ENCODE measurements at places on chromosomes 4 and X.

- no peak for DNase-seq
Measured at GRCh38 chr4:166308647-166309046, 435.6 kb downstream of the TLL1 start.

- no peak for DNase-seq
Measured at GRCh38 chr4:152356428-152357034, 179.4 kb downstream of the FBXW7 start.

- no peak for DNase-seq
Measured at GRCh38 chr4:39710098-39710896, 12.4 kb downstream of the UBE2K start.

DNA sequence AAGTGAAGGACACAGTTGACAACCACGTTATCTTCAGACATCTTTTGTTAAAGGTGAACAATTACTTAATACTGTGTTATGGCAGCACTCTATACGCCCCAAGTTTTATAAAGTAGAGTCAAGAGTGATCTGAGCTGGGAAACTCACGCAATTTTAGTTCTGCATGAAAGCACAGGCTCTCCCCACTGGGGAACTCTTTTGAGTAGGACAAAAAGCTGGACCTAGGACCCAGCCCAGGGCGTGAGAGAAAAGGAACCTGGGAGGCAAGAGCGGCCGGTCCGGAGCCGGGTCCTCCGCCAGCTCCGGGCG is 152.6 kb upstream of the SLC4A4 start:
- DNase-seq, result no peak

DNA sequence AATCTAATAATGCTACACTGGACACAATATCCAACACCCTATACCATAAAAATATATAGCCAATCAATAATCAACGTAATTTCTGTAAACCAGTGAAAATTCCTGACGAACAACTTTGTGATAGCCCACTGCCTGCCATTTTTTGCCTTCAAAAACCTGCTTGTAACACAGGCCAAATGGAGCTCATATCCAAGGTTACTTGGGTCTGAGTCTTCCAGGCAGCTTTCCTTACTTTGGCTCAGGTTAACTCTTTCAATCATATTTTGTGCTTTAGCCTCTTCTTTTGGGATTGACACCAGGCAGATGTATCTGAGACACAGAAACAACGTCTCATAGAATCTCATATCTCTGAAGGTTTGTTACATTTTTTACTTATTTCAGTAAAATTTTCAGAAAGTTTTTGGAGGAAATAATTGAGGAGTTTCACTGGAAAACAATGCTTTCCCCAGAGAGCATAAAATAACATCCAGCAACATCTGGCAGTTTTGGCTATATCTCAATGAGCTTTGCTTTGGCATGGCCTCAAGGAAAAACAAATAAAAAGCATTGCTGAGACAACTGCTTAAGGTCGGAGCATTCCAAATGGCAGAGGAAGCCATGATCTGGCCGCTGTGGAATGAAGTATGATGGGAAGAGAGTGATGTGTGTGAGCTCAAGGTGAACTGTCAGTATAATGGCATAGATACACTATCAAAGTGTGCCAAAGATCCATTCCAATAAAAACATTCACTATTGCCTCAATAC is 162.9 kb upstream of the SPIN4 start:
- no peak for DNase-seq

DNA sequence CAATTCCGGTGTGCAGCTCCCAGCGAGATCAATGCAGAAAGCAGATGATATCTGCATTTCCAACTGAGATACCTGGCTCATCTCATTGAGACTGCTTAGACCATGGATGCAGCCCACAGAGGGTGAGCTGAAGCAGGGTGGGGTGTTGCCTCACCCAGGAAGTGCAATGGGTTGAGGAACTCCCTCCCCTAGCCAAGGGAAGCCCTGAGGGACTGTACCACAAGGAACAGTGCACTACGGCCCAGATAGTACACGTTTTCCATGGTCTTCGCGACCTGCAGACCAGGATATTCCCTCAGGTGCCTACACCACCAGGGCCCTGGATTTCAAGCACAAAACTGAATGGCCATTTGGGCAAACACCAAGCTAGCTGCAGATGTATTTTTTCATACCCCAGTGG is 150.0 kb downstream of the TET2 start:
- DNase-seq, result no peak

DNA sequence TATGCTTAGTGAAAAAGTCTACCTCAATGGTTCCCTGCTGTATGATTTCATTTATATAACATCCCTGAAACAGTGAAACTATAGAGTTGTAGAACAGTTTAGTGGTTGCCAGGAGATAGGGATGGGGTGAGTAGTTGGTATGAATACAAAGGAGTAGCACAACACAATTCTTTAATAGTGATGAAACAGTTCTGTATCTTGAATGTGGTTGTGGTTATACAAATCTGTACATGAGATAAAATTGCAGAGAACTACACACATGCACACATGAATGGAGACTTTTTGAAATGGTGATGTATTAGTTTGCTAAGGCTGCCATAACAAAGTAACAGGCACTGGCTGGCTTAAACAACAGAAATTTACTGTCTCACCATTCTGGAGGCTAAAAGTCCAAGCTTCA is 677.1 kb downstream of the ADGRL3 start:
- DNase-seq, result no peak

DNA sequence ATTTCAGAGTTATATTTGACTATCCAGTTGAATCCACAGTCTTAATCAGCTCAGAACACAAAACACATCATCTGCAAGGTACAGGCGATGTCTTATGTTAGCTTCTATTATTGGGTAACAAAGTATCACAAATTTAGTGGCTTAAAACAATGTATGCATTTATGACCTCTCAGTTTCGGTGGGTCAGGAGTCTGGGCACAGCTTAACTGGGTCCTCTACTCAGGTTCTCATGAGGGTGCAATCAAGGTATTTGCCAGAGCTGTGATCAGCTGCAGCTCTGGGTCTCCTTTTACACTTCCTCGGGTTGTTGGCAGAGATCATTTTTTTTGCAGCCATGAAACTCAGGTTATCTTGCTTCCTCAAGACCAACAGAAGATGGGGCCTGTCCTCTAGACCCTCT is 498.9 kb downstream of the IDS start:
- DNase-seq, result no peak

GRCh38 chrX:37454537-37455285 is 105.5 kb downstream of the PRRG1 start:
- DNase-seq, result no peak

GRCh38 chr4:48815483-48815882 is 15.4 kb upstream of the OCIAD1 start:
- DNase-seq, result no peak

GRCh38 chr4:47486231-47486673 is 1.2 kb downstream of the ATP10D start:
- no peak for DNase-seq

DNA sequence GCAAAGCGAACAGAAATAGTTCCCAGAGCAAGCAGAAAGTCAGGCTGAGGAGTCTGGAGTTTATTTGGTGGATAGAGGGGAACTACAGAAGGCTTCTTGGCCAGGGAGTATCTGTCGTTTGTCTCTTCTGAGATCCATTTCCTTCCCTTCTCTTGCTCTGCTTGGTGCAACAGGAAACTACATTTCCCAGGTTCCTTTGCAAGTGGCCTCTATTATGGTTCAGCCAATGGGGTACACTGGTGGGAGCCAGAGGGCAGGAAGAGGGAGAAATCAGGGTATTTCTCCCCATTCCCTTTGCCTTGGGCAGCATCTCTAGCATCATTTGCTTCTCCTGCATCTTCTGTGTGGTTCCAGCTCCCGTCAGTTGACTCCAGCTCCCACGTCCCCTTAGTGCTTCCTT is 142.1 kb downstream of the BCOR start:
- no peak for DNase-seq

DNA sequence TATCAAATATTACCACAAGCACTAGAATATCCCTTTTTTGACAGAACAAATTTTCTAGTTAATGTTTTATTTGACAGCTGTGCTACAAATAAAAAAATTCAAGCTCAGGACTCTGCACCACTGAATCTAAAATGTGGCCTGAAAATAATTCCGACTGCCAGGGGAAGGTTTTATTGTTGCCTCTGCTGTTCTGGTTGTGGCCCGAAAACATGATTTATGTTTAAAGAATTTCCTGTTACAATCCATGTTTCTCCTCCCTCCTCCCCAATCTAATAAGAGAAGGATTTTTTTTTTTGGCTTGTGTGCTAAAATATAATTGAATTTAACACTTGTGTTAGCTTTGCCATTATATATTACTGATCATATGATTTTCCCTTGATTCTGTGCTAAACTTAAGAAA is 227.8 kb downstream of the DCLK2 start:
- no peak for DNase-seq

DNA sequence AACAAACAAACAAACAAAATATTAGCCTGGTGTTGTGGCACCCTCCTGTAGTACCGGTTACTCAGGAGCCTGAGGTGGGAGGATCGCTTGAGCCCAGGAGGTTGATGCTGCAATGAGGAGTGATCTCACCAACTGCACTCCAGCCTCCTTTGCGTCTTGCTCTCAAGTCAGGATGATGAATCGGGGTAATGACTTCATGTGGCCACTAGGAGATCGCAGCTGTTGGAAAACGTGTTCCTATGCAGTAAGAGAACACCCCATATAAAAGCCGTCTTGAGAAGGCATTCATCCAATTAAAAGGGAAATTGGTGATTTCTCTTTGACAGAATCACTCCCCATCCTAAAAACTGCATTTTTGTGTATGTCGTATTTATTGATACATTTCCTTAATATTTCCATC is 6.9 kb downstream of the CCNB3 start:
- DNase-seq, result no peak

GRCh38 chr4:139176302-139177048 is 543 bp downstream of the ELF2 start:
- peak; percentile 57 for DNase-seq

DNA sequence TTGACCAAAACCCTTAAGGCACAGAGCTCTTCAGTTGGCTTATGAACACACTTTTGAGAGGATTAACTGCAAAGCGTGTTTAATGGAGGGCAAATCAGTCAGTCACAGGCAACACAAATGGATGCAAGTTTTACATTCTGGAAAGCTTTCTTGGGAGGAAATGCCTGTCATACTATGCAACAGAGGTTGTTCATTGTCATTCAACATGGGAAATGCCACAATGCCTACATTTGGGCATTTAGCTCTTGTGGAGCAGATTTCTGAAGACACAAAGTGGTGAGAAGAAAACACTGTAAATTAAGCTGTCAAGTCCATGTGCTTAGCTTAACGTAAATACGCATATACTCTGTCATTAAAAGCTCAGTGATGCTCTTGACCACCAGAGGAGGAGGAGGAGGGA is 41.1 kb downstream of the CBLL2 start:
- no peak for DNase-seq

DNA sequence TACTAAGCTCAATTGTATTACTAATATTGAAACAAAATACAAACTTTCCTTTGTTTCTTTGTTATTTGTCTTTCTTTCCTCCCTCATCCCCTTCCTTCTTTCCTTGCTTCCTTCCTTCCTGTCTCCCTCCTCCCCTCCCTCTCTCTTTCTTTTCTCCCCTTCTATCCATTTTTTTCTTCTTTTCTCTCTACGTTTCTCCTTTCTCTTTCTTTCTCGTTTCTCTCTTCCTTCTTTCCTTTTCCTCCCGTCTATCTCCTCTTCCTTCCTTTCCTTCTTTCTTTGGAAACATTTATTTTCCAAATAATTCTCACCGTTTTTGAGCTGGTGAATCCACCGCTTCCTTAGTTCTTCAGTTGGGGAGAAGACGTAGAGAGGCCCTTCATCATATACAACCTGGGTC is 16.3 kb downstream of the BTK start:
- DNase-seq, result no peak

- DNase-seq, result no peak
Measured at GRCh38 chr4:120765260-120765680, 157.3 kb downstream of the PRDM5 start.

Measured in activated CD4-positive, alpha-beta T cell treated with anti-CD3 and anti-CD28 coated beads, Interleukin-2, amount 50 U/mL, for 48 hours (primary cell).